Mammary microvascular endothelial cell (primary cell): ENCODE measurements at places on chromosomes 6 and 20. TPM values are rescaled to one million over a fixed set of nuclear protein-coding genes. Genes with fewer than 3 reads are reported as not detected.

The STMND1 gene
- total RNA-seq = not detected in 2 replicates

The RANBP9 gene
- total RNA-seq = 19.4 and 19.8 TPM in 2 replicates

The RNF39 gene
- not detected in 2 replicates for total RNA-seq

The DEFB112 gene
- not detected in 2 replicates for total RNA-seq

The IMPG1 gene
- total RNA-seq = not detected in 2 replicates

The HCK gene
- total RNA-seq = not detected in 2 replicates

The SIRPG gene
- total RNA-seq = not detected in 2 replicates

The SIM1 gene
- not detected in 2 replicates for total RNA-seq

The MRAP2 gene
- 0.07 and 0.39 TPM in 2 replicates for total RNA-seq

The DYNLT2 gene
- total RNA-seq = 0.74 and 1.00 TPM in 2 replicates

The WFDC10A gene
- not detected in 2 replicates for total RNA-seq

The LINC00237 gene
- not detected in 2 replicates for total RNA-seq

The CRISP3 gene
- not detected in 2 replicates for total RNA-seq

The SLC35D3 gene
- total RNA-seq = not detected in 2 replicates

The KHDRBS2 gene
- not detected in 2 replicates for total RNA-seq

The PLCB4 gene
- total RNA-seq = 0.13 and 0.25 TPM in 2 replicates

The OR5V1 gene
- not detected in 2 replicates for total RNA-seq
